ENCODE measurements at places on chromosomes 3 and 15.

GRCh38 chr3:46297658-46298423, 55.6 kb downstream of the CCR3 start:
- DNase-seq: no peak

- no peak for DNase-seq
These were observed 513.9 kb downstream of the NLGN1 start for GRCh38 chr3:173911446-173911845.

GRCh38 chr15:68930268-68931022, at the start of gene SPESP1:
Gene SPESP1 (plus strand): TSS chr15:68930525. CDS start chr15:68930654, 129 bp downstream.
- peak; percentile 35 for DNase-seq

DNA sequence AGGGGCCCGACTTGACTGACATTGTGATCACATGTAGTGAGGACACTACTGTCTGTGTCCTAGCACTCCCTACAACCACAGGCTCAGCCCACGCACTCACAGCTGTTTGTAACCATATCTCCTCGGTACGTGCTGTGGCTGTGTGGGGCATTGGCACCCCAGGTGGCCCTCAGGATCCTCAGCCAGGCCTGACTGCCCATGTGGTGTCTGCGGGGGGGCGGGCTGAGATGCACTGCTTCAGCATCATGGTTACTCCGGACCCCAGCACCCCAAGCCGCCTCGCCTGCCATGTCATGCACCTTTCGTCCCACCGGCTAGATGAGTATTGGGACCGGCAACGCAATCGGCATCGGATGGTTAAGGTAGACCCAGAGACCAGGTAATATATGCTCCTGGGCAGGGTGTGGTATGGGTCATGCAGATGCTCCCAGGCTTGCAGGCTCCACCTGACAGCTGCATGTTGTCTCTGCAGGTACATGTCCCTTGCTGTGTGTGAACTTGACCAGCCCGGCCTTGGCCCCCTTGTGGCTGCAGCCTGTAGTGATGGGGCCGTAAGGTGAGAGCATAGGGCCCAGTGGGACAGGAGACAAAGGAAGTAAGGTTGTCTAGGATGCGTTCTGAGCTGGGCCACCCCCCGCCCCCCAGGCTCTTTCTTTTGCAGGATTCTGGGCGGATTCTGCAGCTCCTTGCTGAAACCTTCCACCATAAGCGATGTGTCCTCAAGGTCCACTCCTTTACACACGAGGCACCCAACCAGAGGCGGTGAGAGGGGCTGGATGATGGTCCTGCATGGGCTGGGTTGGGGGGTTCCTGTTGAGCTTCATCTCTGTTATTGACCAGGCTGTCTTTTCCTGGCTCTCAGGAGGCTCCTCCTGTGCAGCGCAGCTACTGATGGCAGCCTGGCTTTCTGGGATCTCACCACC, 4.4 kb downstream of the DALRD3 start:
- peak; percentile 67 for DNase-seq

- DNase-seq: no peak
These were observed 48.5 kb upstream of the TSPAN3 start for GRCh38 chr15:77119446-77119845.

- DNase-seq: no peak
These were observed 111.2 kb downstream of the LSM3 start for GRCh38 chr3:14289590-14290461.

GRCh38 chr15:38743147-38743546, 178.5 kb upstream of the RASGRP1 start:
- no peak for DNase-seq

GRCh38 chr3:78645628-78646310, 1122.0 kb downstream of the ROBO1 start:
- no peak for DNase-seq

- DNase-seq: no peak
These were observed 332.2 kb upstream of the GOLIM4 start for GRCh38 chr3:168427835-168428475.

- DNase-seq: no peak
These were observed 8.0 kb downstream of the ESYT3 start for GRCh38 chr3:138442433-138442832.

DNA sequence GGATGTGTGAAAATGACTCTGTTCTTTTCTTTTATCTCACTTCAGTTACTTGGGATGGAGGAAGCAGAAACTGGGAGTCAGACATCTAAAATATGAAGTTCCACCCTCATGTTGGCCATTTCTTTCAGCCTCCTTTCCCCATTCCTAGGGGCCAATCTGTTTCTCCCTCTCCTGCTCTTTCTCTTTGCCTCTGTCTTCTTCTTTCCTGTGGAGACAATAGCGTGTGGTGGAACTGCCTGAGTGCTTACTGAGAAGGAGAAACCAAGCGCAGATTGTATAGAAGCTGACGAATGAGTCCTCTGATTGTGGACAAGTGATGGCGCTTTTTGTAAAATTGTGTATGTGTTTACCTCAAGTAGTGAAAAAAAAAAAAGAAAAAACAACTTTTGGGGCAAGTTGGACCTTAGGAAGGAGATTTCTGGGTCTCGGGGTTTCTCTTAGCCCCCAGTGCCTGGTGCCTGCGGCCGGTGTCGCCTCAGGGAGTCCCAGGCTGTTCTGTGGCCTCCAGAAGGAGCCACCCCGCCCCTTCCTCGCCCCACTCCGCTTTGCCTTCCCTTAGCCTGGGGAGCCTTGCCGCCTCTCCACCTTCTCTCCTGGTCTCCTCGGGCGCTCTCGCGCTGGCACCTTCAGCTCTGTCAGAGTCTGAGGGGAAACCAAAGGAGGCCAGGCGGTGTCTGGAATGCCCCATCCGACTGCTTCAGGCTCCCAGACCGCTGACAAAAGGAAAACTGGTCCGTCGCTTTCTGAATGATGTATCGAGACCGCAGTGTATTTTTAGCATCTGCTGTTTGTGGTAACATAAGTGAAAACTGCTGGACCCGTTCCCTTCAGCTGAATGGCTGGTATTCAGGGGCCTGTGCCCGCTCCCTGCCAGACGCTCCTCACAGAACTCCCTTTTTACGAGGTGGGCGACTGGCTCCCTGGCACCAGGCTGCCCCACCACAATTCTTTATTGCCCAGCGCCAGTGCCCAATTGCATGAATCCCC, 30.1 kb downstream of the SCG5 start:
- no peak for DNase-seq

DNA sequence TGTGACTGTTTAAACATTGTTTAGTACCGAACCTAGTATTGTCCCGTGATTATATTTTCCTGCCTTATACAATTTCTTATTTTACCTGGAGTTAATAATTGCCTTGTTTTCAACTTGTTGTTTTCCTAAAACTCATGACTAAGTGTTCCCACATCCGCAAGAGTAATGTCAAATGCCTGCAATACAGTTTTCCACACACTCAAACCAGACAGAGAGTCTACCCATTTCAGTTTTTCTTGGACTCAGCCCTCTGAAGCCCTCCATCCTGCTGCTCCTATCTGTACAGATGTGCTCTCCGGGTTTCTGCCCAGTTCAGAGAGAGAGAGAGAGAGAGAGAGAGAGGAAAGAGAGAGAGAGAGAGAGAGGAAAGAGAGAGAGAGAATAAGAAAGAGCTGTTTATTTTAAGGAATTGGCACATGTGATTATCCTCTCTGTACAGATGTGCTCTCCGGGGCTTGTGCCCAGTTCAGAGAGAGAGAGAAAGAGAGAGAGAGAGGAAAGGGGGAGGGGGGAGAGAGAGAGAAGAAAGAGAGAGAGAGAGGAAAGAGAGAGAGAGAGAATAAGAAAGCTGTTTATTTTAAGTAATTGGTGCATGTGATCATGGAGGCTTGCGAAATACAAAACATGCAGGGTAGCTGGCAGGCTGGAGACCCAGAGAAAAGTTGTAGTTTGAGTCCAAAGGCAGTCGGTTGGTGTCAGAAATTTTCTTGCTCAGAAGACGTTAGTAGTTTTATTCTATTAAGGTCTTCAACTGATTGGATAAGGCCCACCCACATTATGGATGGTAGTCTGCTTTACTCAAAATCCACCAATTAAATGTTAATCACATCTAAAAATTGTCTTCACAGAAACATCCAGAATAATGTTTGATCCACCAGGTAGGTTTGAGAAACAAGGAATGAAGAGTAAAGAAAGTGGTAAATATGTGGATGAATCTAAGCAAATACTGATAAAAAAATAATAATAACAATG, 104.1 kb upstream of the GOLGA8J start:
- no peak for DNase-seq

DNA sequence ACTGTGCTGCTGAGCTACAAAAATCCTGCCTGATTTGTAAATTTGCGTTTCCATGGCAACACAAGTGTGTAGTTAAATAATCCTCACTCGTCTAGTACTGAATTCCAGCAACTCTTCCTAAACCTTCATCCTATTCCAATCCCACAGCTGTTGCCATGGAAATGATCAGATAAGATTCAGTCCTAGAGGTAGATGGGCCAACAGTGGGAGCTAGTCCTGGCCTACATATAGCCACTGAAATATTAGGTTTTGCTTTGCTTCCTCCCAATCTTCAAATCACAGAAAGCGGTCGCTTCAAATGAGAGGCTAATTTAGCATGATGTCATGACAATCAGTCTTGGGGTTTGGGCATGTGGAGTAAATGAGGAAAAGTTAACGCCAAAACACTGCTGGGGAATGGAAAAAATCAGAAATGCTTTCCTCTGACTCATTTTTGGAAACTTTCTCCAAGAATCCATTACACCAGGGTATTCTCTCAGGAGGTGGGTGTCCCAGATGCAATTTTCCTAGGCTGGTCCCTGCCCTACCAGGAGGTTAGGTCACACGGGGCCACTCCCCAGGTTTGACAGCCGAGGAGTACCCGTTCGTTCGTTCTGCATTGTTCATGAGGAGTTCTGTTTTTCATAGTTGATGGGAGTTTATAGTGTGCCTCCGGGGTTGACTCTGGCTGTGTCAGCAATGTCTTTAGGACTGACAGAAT, 159.2 kb upstream of the SLCO3A1 start:
- no peak for DNase-seq

DNA sequence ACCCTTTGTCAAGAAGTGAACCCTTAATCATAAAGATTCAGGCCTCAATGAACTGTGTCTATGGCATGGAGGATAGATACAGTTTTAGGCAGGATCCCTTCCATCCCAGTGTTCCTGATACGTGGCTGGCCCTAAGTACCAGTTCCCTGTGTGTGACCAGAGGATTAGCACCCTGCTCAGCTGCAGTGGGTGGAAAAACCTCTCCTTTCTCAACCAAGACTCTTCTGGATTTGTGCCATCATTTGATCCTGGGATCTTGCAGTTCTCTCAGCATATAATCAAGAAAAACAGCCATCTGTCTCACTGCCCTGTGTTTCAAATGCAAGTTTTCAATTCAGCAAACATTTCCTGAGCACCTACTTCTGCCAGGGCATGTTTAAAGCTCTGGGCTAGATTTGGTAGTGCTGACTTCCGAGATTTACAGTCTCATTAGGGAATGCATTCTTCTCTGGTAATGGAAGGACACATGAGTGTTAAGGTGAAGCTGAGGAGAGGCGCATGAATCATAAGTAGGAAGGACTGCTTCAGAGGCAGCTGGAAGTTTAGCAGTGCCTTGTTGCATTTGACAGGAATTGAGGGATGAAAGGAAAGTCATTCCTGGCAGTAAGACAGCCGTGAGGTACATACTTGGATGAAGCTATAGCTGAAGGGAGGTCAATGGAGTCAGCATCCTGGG, 388.3 kb downstream of the MFSD1 start:
- DNase-seq: no peak

DNA sequence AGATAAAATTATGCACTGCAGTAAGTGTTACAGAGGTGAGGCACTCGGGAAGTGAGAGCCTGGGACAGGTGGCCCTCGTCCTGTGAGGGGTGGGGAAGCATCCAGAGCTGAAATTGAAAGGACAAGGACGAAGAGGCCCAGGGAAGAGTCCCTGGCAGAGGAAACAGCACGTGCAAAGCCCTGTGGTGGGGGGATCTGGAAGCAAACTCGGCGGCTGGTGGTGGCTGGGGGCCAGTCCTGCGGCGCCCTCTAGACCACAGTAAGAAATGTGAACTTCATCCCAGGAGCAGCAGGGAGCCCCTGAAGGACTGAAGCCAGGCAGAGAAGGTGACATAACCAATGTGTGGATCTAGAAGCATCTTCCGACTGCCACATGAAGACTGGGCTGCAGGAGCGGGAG, 42.8 kb downstream of the GRIP2 start:
- no peak for DNase-seq

DNA sequence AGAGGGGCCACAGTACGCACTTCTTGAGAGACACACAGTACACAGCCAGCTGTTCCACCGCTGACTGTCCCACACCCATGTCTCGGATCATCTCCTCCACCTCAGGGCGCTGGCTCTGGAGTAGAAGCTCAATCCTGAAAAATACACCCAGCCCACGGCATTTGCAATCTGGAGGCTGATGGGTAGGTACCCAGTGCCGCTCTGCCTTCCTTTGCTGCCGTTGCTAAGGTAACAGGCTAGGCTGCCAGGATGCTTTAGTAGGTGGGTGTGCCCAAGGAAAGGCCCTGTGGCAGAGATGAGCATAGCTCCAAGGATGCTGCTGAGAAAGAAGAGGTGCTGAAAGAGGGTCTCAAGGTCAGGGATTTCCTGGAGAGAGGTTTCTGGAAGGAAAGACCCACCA, 14.6 kb downstream of the TRAIP start:
- no peak for DNase-seq

- no peak for DNase-seq
These were observed 32.7 kb downstream of the KCNMB2 start for GRCh38 chr3:178568911-178569310.

- DNase-seq: no peak
These were observed 173.1 kb downstream of the FHIT start for GRCh38 chr3:61078048-61078752.

DNA sequence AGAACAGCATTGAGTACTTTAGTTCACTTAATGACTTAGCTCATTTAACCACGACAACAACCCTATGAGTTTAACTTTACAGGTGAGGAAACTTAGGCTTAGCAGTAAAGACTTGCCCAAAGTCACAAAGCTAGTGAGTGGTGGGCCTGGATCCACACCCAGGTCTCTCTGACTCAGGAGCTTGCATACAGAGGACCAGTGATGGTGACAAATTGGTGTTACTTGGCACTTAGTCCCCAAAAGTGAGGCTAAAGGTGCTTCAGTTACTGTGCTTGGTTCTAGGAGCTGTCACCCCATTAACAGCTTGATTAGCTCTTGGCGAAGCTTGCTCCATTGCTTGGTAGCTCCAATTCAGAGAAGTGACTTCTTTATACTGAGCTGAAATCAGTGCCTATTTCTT, 6.1 kb downstream of the CELF6 start:
- DNase-seq: no peak

- DNase-seq: no peak
These were observed 19.1 kb upstream of the FSTL1 start for GRCh38 chr3:120469882-120470301.

- DNase-seq: no peak
These were observed 42.5 kb downstream of the ANXA2 start for GRCh38 chr15:60355148-60355857.

GRCh38 chr15:60464836-60465630, 13.9 kb downstream of the ICE2 start:
- DNase-seq: no peak

GRCh38 chr3:105876780-105877327, 8.0 kb upstream of the CBLB start:
- peak; percentile 37 for DNase-seq

Data from CD4-positive, alpha-beta T cell treated with Interleukin-17A for 4 hours (primary cell).